D721Med (cell line): ENCODE measurements at places on chromosomes 6 and 20.
A peak's percentile ranks its signal among the peaks of the same experiment; 100 is the strongest.

DNA sequence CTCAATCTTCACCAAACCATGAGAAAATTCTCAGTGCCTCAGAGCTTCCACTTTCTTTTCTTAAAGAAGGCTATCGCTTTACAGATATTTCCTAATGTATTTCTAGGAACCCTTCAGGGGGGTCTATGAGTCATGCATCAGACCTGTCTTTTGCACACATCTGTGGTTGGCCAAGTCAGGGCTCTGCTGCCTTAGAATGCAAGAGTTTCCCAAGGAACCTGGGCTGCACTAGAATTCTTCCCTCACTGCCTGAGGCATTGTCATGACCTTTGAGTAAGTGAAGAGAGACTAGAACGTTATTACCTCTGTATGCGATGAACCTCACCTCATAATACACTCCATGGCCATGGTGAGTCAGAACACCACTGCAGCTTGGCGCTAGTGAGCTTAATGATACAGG lies 365.0 kb upstream of the ID4 start:
- DNase-seq, result no peak

DNA sequence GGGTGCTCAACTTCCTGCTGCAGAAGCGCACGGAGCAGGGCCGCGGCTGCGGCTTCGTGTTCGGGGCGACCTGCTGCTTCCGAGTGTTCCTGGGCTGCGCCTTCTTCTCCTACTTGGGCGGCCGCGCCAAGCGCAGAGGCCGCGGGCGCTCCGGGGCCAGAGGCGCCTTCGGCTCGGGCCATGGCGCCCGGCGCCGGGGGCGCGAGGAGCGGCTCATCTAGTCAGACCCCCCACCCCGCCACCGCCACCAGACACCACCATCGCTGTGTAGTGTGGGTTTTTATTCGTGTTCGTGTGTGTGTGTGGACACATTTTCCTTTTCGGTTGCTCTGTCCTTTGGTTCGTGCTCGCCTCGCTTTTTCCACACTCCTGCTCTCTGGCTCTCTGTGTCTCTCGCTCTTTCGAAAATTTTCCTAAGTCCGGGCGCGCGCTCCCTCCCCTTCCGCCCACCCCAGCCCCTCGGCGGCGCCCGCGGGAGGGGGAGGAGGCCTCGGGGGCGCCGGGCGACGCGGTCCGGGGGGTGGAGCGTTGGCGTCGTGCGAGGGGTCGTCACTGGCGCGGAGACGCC lies 38.1 kb downstream of the GNAS start:
- DNase-seq, result peak; percentile 51

DNA sequence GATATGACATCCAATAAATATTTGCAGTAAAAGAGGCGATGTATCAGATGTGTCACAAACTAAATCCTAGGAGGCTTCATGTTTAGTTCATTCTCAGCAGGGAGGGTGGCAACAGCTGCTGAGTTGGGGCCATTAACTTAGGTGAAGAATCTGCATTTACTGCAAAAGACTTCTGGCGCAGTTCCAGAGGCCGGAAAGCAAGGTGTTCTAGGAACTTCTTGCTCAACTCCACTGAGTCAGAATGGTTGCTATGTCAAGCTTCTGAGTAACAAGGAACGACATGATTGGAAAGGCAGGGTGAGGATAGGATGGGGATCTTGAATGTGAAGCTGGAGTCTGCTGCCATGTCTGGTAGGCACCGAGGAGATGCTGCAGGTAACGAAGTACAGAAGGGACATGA lies 11.7 kb downstream of the ADNP start:
- no peak for DNase-seq

DNA sequence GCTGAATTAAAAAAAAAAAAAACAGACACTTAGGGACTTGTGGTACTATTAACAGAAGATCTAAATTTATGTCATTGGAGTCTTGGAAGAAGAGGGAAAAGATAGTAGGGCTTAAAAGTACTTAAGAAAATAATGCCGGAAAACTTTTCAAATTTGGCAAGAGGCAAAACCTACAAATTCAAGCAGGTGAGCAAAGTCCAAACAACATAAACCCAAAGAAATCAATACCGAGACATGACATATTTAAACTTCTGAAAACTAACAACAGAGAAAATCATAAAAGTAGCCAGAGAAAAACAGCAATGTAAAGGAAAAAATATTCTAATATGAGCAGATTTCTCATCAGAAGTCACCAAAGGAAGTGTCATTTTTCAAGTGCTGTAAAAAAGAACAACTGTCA lies 44.4 kb downstream of the EPM2A start:
- no peak for DNase-seq

- no peak for DNase-seq
Observed at GRCh38 chr20:62782893-62783278, 13.4 kb upstream of the MRGBP start.

GRCh38 chr6:83846291-83846690 lies 6.9 kb upstream of the RIPPLY2 start:
- no peak for DNase-seq

DNA sequence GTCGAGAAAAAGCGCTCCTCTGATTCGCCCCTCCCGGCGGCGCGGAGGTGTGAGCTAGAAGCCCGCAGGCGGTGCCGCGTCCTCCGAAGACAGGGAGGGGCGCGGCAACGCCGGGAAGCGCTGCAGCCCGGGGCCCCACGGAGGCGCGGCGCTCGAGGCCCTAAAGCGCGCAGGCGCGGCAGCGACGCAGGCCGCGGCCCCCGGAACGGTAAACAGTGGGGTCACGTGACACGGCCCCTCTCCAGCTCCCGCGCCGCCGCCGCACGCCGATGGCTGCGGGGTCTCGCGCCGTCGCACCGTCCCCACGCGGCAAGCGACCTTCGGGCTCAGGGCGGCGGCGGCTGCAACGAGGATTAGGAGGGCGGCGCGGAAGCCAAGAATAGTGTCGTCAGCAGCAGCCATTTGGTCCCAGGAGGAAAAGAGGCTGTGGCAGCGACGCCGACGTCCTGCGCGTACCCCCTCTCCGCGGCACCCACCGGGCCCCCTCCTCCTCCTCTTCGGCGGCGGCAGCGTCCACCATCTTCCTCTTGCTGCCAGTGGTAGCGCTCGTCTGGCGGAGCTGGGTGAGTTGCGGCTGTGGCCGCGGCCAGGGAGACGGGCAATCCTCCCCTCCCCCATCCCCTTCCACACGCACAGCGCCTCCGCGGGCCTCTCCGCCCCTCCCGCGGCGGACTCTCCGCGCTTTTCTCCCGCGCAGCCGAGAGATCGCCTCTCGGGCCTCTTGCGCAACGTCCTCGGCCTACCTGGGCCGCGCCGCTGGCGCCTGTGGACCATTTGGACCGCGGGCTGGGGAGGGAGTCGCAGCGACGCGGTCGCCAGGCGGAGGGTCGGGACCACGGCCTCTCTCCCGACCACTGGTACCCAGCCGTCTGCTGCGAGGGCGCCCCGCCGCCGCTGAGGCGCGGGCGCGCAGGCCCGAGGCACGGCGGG lies at the start of gene PHF3:
TSS of gene PHF3 (plus strand) at position 215 of the 930 bp plus-strand sequence. CDS start 10,750 bp downstream, outside the sequence.
- peak; percentile 52 for DNase-seq

DNA sequence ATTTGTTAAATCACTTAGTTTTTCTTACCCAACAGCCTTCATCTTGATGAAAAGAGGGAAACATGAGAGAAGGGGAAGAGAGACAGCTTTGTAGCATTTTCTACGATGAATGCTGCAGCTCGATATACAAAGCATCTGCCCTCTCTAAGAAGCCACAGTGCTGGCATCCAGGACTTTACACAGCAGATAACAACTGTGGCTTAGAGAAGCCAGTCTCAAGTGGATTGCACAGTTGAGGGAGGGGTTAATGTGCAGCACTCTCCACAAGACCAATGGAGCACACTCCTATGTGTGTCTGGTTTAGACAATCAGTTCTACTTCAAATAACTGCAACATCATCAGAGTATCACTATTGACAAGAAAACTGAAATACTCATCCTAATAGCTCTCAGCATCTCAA lies 5.8 kb downstream of the C6orf120 start:
- DNase-seq, result no peak

GRCh38 chr6:113707194-113707593 lies 150.0 kb upstream of the MARCKS start:
- DNase-seq, result no peak

GRCh38 chr6:11575408-11576033 lies 38.0 kb downstream of the TMEM170B start:
- DNase-seq, result no peak

DNA sequence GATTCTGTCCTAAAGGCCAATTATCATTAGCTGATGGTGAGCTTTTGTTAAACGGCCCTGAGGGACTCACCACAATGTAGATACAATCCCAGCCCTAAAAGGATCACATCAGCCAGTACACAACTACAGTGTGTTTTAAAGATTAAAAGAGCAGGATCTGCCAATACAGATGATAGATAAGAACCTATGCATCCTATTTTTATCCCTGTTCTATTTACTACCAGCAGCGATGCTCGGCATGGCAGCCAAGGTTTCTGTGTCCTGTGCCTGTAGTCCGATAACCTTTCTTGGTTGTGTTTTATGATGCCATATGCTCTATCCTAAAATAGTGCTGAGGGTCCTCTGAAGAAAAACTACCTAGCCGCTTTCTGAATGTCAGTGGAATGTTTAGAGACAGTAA lies 289.4 kb downstream of the PHACTR1 start:
- no peak for DNase-seq

DNA sequence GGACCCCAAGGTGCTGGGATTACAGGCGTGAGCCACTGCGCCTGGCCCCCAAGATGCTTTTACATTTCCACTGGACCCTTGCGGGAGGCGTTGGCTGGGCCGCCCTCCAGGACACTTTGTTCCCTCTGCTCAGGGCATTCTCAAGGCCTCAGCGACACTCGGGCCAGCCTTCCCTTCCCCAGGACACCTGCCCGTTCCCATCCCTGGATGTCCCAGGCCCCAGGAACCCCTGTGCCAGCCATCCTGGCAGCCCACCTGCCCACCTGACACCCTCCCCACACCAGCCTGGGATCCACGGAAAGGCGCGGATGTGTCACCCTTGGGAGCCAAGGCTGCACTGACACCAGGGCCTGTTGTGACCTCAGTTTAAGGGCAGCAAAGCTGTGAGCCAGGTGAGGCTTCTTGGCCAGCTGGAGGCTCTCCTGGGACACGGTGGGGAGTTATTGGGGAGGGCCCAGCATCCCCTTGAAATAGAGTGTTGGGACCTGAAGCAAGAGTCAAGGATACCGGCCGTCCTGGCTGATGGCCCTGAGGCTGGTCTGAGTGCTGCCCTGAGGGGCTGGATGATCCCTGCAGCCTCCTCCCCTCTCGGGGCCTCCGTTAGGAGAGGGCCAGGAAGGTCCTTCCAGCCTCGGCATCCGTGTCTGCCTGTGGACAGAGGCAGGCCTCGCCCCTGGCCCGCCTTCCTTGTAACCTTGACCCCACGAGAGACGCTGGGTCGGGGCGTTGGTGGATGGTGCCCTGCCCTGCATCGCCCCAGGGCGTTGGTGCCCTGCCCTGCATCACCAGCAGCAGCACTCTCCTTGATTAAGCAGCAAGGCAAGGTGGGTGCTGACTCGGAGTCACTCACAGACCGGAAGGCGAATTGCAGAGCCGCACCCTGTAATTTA lies 84.2 kb upstream of the BHLHE23 start:
- DNase-seq, result no peak

GRCh38 chr6:127833336-127833735 lies 67.5 kb downstream of the THEMIS start:
- no peak for DNase-seq

DNA sequence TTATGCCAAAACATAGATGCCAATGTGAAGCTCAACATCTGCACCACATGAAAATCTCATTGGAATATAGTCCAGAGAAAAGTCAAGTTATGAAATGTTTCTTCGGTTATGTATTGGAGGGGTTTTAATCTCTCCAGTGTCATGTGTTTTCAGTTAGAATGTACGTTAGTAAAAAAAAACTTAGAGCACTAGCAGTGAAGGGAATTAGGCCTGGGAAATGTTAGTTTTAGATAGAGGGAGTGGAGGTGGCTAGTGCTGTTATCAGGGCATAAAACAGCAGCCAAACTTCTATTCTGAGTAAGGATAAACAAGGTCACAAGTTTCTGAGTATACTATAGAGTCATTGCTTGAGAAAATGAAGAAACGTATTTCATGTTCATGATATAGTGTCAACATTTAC lies 42.9 kb downstream of the HDGFL1 start:
- DNase-seq, result no peak

- DNase-seq, result no peak
Observed at GRCh38 chr6:44028789-44029310, 98.4 kb downstream of the MRPL14 start.

DNA sequence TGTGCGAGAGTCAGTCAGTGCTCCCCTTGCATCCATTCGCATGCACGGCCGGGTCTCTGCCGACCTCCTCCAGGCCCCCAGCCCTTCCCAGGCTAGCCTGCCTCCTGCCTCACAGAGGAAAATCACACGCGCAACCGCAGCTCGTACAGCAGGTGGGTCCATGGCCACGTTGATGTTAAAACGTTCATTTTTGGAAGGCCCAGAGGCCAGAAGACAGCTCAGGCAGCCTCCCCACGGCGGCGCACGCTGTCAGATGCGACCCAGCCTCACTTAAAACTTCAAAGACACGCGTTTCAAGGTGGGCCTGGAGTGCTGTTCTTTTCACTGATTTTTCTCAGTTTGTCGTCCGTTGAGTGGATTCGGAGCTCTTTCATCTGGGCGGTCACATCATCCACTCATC lies 276.5 kb downstream of the SMOC2 start:
- no peak for DNase-seq

DNA sequence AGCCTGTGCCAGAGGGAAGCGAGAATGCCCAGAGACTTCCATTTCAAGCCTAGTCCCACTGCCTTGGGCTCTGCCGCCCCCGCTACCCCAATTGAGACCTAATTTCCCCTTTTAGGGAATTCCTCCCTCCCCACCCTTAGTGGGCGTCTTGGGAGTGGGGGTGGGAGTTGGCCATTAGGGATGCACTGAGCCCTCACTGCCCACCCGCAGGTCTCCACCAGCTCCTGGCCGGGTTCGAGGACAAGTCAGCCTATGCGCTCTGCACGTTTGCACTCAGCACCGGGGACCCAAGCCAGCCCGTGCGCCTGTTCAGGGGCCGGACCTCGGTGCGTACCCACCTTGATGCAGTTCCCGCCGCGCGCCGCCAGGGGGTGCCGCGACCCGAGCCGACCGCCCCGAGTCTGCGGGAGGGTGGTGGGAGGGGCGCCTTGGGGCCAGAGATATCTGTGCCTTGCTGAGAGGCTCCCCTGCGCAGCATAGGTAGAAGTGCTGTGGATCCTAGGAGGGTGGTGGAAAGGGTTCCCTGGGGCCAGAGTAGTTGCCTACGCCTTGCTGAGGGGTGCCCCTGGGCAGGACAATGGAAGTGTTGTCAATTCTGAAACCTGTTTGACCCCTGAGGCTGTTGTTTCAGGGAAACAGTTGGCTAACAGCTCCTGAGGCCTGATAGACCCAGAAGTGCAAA lies 9.2 kb downstream of the ITPA start:
- DNase-seq, result peak; percentile 50

GRCh38 chr6:85015396-85015990 lies 251.1 kb upstream of the TBX18 start:
- DNase-seq, result no peak
